Islet precursor cell (in vitro differentiated cells): ENCODE measurements at places on chromosomes 3 and 15.

DNA sequence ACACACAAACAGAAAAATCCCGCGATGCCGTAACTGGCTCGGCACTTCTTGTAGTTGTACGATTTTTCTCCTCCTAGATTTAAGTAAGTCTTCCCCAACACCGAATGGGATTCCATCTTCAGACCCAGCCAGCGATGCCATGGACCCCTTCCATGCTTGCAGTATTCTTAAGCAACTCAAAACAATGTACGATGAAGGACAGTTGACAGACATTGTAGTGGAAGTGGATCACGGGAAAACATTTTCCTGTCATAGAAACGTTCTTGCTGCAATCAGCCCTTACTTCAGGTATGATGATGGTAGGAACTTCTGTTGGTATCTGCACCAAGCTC is 763 bp downstream of the KBTBD8 start:
- no peak for DNase-seq

GRCh38 chr3:126304704-126305103 is 52.5 kb downstream of the KLF15 start:
- no peak for DNase-seq

DNA sequence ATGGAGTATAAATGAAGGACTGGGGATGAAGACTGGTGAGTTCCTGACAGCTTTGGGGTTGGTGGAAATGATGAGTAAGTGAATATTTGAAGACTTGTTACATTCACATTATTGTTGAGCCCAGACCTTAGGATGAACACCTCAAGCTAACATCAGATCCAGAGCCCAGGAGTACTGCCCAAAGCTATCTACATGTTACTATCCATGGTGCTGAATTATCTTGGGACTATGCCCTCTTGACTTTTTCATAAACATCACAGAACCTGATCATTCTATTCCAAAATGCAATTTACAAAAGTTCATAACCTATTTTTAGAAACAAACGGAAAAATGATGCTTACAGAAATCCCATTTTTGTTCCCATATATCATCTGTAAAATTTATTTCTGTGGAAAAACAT is 613.3 kb downstream of the TUSC7 start:
- DNase-seq: no peak

DNA sequence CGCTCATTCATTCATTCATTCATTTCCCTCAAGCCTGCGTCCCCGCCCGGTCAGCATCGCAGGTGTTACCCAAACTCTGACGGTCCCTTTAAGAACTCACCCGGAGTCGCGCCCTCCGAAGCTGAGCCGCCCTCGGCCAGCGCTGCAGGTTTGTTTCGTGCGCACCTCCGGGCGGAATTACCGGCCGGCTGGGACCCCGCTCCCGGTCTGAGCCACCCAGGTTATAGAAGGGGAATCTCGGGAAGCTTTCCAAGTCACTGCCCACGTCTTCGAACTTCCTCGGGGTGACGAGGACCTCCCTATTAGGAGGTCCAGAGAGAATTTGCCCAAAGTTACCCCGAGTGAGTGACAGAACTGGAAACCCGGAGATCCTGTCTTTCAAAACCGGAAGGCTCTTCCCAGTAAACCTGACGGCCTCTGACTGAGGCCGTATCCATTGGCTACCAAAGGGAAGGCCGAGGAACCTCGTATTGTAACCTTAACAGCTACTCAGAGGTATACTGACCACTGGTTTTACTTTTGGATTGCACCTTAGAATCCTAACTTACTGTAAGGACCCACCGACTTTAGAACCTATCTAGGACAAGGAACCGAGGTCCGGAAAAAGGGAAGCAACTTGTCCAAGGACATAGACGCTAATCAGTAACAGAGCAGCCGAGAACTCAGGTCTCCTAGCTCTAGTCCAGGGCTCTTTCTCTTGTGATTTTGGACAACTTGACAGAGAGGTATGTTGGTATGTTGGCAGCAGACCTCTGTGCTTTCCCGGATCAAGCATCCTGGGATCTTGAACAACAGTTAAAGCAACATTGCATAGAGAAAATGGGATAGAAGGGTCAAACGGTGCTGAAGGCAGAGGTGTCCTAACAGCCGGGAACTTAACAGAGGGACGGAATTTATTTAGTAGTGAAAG is 788 bp upstream of the DLG1 start:
- DNase-seq: peak; percentile 78

- DNase-seq: no peak
These were observed 159.9 kb upstream of the PFN2 start for GRCh38 chr3:150130404-150131100.

GRCh38 chr3:197308591-197308990 is 10.2 kb upstream of the DLG1 start:
- DNase-seq: no peak

DNA sequence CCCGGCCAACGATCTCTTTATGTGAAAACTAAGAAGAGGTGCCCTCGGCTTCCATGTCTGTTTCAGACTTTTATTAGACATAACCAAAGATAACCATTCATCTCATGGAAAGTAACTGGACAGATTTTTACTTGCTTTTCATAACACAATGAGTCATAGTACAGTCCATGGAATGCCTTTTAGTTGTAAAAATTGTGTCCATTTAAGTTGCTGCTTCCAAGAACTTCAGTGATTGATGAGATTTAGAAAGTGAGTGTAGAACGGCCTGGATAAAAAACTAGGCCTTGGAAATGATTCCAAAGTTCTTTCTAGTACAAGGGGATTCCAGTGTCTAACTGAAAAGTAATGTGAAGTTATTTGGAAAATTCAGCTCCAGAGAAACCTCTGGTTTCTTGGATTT is 10.8 kb downstream of the EIF2AK4 start:
- no peak for DNase-seq

- no peak for DNase-seq
These were observed 71.5 kb downstream of the ZMAT3 start for GRCh38 chr3:179000144-179000543.

DNA sequence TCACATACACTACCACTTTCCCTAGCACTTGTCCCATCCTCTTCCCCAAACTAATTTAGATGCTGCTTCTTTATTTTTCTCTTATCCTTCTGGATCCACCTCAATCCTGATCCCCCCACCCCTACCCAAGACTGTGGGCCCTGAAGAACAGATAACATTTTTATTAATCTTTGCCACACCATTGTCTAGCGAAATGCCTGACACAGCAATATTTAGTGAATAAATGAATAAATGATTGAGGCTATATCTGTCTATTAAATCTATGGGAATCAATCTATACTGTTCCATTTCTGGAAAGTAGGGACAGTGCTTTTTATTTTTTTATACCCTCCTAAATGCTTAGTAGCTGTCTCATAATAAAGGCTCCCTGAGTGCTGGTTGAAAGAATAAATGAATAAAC is 32.9 kb upstream of the LRRC3B start:
- DNase-seq: no peak

DNA sequence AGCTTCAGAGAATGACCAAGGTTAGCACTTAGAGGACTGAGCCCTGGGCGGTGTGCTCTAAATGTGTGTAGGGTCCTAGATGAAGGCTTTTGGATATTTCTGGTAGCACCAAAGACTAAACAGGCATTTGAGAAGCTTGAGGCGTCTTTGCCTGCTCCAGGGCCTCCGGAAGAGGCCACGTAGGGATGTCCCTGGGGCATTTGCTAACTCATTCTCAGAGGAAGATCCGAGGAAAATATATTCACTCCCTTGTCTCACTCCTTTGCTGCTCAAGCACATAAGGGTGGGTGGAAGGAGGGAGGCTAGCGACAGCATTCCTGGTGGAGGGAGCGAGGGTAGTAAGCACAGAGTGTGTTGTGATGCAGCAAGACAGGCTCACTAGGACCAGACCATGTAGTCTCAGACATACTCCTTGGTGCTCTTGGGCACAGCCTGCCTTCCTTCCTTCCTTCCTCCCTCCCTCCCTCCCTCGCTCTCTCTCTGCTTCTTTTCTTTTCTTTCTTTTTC is 38.5 kb upstream of the XCR1 start:
- DNase-seq: peak; percentile 62

DNA sequence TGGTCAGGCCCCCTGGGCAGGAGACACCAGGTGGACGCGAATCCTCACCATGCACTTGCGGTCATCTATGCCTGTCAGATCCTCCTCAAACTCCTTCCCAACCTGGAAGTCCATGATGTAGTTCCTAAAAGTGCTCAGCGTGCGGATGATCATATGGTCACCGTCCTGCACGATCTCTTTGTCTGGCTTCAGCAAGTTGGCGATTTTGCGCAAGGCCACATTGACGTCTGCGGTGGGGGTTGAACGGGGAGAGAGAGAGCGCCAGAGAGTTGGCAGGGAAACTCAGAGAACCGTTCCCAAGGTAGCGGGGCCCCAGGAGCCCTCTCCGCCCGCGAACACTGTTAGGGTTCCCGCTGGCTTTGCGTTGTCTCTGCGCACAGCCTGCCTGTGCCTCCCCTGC is 809 bp downstream of the RBP1 start:
- DNase-seq: peak; percentile 55

DNA sequence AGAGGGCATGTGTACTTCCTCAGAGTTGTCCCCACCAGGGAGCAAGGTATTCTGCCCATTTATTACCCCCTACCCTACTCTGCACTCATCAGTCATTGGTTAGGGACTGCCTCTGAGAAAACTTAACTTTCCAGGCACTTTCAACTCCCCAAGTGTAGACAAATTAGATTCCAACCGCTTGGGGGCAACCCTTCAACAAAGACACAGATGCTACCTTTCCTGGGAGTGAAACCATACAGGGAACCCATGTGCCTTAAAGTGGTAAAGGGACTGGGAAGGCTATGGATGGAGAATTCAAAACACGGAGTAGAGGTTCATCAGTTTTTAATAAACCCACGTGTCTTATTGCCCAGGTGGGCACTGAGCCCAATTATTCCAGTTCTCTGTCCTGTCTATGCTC is 19.4 kb upstream of the UBE2E2 start:
- peak; percentile 80 for DNase-seq

DNA sequence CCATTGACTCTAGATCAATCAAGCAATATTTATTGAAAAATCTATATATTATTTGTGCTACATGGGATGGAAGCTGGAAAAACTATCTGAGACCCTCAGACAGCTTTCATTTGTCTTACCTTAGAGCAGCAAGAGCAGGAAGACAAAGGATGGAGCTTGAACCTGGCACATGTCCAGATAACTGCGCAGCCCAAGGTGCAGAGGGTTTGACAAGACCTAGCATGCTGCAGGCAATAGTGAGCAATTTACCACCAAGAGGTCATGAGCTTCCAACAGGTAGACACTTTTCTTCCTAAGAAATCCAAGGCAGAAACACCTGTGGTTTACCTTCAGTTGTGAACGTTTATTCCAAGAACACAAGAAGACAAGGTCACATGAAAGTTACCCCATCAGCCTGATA is 214.7 kb upstream of the NECTIN3 start:
- DNase-seq: no peak

DNA sequence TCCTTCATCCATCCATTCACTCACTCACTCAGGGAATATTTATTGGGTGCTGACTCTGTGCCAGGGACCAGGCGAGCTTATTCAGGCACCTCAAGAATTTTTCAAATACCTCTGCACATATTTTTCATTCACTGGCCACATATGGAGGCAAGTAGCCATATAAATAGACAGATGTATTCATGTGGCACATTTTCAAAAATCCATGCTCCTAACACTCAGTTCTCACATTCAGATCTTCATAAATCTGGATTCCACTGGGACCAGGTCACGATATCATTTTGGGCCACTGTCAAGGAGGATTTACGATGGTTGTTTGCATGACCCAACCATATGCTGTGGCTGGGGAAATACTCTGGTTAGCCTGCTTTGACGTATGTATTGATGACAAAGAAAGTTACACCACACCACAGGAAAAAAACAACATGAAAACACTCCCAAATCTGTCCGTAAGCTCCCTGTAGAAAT is 241.8 kb upstream of the LRTM1 start:
- no peak for DNase-seq

DNA sequence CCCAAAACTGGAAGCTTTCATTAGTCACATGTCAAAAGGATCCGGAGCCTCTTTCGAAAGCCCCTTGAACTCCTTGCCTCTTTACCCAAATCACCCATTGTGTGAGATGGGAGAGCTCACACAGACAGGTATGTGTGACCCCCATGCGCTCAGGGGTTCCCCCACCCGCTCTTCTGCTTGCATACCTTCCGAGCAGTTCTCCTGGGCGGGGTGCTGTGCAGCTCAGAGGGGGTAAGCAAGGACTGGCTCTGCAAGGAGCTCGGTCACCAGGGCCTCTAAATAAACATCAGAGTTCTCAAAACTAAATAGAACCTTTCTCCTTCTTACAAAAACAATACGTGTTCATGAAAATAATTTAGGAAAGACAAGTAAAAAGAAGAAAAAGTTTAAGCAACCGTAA is 55.7 kb downstream of the PXYLP1 start:
- DNase-seq: no peak

- no peak for DNase-seq
These were observed 44.7 kb downstream of the CD200 start for GRCh38 chr3:112377568-112378071.

DNA sequence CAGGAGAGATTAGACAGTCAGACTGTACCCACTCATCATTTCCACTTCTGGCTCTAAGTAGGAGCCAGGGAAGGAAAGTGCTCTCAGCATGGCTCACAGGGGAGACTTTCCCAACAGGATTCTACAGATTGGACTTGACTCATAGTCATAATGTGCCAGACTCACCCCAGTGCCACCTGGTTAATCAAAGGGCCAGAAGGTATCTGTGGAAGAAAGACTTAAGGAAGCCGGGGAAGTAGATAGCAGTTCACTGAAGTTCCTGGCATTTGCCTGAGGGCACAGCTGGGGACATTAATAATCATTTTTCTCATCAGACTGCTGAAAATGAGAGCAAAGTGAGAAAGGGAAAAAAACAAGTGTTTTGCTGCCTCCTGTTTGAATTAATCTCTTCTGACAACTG is 717.5 kb downstream of the TUSC7 start:
- no peak for DNase-seq

DNA sequence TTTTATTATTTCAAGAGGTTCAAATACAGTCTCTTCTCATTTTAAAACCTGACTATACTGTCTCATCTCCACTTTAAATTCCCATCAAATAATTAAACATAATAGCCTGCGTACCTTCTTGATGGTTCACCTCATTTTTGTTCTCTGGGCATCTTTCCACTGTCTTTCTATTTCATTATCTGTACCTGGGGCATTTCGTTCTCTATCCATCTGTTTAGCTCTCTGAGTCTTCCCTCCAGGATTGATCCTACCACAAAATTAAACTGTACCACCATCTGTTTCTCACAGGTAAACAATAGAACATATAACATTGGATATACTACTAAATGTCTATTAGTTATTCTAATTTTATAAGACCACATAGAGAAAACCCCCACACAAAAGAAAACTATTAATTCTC is 1331.4 kb downstream of the NSUN3 start:
- DNase-seq: no peak

GRCh38 chr3:121995161-121996137 is 26.6 kb downstream of the ILDR1 start:
- DNase-seq: peak; percentile 93
